Stimulated activated CD8-positive, alpha-beta memory T cell treated with anti-CD3 and anti-CD28 coated beads, Interleukin-7, amount 100 ng/mL, for 48 hours (primary cell): ENCODE measurements at places on chromosomes 6 and 20.

DNA sequence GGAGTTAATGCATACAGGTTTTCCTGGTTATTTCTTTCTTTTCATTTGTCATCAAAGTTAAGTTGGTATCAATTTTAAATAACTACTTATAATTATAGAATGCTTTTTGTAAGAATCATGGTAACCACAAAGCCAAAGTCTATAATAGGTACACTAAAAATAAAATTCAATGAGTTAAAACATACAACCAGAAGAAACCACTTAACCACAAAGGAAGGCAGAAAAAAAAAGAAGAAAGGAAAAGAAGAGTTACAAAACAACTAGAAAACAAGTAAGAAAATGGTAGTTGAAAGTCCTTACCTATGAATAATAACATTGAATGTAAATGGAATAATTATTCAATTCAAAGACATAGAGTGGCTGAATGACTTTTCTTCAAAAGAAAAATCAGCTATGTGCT is 45.6 kb downstream of the THBS2 start:
- DNase-seq, result no peak

DNA sequence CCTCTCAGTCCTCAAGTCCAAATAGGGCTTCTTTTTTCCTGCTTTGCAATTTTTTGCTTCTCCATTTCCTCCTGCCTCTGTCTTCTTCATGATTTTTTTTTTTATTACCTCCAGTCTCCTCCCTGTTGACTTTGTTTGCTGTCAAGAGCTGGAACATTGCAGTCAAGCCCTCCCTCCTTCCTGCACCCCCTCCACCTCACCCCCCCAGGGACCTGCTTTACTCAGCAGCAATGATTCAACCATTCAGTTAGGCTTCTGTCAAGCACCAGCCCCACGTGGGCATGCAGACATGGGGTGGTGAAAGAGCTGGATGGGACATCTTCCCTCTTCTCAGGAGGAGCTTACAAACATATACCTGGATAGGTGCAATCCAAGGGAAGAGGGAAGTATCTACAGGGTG is 142.4 kb downstream of the LRFN2 start:
- no peak for DNase-seq

GRCh38 chr6:95478941-95479340 is 98.4 kb upstream of the MANEA start:
- DNase-seq, result no peak

DNA sequence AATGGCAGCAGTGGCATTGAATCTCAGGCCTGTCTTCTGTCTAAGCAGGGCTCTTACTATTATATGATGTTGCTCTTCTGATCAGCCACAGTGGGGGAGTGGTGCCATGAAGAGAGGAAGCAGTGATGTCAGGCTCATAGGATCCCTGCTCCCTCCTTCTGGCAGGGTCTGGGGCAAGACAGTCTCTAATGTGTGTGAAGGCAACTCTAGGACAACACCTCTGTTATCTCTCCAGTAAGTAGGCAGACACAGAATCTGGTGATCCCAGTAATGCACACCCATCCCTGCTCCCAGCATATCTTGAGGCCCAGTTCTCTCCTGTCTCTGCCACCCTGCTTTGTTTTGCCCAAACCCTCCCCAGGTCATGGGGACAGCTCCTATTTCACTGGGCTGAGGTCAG is 8.8 kb downstream of the C20orf202 start:
- DNase-seq, result no peak

- DNase-seq, result no peak
Observed at GRCh38 chr6:129980821-129981220, 37.6 kb upstream of the L3MBTL3 start.

DNA sequence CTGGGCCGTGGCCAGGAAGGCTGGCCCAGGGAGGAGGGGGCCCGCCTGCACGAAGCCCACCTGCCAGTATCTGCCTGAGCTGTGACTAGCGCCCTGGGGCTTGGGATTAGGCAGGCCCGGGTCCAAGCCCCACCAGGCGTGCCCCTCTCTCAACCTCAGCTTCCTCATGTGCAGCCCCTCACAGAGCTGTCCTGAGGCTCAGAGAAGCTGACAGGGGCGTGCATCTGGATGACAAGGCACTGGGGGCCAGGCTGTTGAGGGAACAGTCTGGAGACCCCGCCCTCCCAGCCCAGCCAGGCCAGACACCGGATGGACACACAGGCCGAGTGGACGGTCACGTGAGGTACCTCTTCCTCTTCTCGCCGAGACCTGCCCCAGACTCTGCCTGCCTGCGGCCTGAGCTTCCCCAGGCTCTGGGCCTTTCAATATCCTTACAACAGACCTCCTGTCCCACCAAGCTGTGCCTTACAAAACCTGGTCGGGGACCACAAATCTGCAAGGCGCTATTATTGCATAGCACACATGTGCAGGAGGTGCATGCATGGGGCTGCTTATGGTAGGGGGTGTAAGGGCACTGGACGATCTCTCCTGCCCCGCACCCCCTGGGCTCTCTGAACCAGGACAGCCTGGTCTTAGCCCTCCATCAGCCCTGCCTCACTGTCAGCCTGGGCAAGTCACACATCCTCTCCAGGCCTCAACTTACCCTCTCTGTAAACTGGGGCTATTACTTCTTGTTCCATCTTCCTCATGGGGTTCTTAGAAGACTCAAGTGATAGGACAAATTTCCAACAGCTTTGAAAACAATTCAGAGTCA is 20.0 kb downstream of the NOL4L start:
- DNase-seq, result no peak

DNA sequence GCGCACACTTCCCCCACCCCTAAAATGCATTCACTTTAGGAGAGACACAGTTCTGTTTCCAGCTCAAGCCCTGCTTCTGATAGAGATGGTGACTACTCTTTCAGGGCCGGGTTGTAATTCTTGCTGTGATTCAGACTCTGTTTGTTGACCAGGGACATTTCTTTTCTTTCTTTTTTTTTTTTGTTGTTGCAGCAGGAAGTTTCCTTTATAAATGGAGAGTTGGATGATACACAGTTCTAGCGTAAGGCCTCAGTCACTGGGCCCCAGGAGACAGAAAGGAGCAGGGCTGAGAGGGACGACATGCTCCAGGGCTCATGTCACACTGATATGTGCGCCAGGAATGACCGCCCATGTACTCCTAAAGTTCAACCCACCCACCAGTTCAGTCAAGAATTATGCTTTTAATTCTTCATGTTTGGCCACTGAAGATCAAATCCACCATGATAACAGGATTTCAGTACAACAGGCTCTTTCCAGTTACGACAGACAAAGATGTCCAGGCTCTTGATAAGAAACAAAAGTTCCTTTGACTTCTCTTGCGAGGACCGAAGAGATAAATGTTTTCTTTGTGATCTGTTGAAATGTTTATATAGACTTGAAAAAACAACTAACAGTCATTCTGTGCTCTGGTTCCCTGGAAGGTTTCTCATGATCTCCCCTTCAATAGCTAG is 142.5 kb downstream of the CD164 start:
- DNase-seq, result no peak

GRCh38 chr6:13978787-13979186 is 54.0 kb downstream of the RNF182 start:
- no peak for DNase-seq

DNA sequence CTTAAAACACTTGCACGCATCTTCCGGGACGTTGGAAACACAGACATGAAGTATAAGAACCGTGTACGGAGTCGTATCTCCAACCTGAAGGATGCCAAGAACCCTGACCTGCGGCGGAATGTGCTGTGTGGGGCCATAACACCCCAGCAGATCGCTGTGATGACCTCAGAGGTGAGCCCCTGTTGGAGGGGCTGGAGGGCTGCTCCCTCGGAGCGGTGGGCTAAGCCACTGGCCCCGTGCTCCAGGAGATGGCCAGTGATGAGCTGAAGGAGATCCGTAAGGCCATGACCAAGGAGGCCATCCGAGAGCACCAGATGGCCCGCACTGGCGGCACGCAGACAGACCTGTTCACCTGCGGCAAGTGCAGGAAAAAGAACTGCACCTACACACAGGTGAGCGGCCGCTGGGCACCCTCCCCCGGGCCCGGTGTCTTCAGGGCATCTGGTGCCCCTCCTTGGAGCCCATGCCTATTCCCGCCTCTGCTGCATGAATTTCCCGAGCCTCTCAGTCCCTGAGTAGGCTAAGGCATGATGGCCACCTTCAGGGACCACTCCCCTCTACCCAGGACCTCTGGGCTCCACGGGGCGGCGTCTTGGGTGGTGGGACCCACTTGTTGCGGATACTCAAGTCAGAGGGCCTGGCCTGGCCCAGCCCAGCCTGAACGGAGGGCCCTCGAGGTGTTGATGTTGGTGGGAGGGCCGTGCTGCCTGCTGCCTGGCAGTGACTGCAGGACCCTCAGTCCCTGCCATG is 7.4 kb downstream of the TCEA2 start:
- no peak for DNase-seq

DNA sequence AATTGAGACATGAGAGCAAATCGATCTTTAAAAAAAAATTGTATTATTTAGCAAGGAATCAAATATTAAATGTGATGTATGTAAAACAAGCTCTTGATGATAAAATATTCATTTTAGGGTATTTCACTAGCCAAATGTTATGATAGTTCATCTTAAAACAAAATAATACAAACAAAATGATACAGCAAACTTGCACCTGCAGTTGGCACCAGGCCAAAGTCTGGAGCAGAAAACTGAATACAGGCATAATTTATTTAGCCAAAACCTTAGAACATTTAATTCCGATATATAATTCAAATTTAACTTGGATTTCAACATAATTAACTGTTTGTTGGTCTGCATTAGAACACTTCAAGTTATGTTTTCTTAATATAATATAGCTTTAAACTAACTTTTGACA is 60.9 kb downstream of the EPHA7 start:
- no peak for DNase-seq

DNA sequence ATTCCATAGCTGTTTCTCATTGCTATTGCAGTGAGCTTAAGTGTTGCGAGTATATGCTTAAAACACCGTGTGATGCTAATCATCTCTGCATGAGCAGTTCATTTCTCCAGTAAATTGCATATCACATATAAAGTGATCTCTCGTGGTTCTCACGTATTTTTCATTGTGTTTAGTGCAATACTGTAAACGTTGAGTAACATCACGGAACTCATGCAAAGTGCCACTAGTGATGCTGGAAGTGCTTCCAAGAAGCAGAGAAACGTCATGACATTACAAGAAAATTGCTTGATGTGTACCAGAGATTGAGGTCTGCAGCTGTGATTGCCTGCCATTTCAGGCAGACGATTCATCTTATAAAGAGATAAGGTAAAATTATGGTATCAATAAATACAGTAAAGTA is 830.4 kb downstream of the GRIK2 start:
- DNase-seq, result no peak

GRCh38 chr6:37861452-37861851 is 41.9 kb downstream of the ZFAND3 start:
- no peak for DNase-seq

DNA sequence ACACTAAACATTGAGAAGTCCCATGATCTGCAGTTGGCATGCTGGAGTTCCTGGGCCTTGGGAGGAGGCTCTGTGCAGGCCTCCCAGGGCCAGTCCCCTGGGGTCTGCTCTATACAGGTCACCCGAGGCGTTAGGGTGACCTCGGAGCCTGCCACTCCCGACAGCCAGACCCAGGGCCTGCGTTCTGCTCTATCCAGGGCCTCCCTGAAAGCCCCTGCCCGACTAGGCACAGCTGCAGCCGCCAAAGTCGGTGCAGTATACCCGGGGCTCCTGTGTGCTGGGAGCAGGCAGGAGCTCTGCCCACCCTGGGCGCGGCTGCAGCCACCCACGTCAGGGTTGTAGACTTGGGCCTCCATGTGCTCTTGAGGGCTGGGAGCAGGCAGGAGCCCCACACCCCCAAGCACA is 6.3 kb upstream of the OR14J1 start:
- DNase-seq, result no peak

GRCh38 chr6:52636830-52637229 is 34.1 kb upstream of the TMEM14A start:
- DNase-seq, result no peak

- no peak for DNase-seq
Observed at GRCh38 chr6:153096792-153097191, 34.3 kb downstream of the RGS17 start.

DNA sequence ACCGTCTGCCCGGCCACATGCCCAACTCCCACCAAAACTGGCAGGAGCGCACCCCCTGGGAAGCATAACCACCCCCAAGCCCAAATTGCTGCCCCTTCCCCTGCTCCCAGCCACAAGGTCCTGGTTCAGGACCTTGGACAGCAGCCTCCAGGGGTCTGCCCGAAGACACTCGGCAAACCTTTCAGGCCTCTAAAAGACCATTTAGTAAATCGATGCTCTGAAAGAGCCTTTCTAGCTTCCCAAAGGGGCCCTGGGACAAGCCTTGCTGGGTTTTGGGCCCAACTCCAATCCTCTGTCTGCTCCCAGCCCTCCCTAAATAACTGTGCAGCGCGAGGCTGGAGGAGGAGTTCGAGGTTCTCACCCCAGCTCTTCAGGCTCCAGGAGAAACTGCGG is 30.5 kb downstream of the GRM4 start:
- no peak for DNase-seq

- no peak for DNase-seq
Observed at GRCh38 chr6:111938710-111939109, 65.5 kb upstream of the FYN start.
